Kidney tubule cell (primary cell): ENCODE measurements at places on chromosomes 12 and 14.

DNA sequence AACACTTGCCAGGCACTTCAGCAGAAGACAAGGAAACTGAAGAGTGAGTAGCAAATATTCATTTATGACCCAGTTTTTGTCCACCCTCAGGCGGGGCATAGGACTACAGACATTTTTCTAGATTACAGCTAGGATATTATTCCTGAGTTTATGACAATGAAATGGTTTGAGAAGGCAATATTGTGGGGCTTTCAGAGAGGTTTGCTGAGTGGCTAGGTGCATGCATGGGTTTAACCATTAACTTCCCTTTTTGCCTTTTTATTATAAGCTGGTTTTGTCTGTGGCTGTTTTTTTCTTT is 104.0 kb upstream of the BCAT1 start:
- no peak for DNase-seq

- no peak for DNase-seq
These were observed 81.6 kb downstream of the LLPH start for GRCh38 chr12:66048835-66049537.

DNA sequence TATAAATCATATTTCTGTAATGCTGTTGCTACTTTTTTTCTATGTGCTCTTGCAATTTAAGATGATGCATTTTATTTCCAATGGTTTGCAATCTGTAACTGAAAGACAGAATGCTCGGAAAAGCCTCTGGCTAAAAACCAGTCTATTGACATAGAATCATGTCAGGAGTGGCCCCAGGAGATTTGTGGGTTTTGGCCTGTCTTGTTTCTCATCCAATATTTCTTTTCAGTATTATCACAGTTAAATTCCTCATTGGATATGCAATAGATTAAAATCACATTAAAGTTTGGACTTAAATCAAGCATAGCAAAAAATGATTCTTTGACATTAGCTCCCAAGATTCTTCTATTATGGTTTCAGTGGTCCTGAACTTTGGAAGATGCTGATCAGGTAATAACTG is 19.1 kb upstream of the SLC38A2 start:
- DNase-seq, result no peak

DNA sequence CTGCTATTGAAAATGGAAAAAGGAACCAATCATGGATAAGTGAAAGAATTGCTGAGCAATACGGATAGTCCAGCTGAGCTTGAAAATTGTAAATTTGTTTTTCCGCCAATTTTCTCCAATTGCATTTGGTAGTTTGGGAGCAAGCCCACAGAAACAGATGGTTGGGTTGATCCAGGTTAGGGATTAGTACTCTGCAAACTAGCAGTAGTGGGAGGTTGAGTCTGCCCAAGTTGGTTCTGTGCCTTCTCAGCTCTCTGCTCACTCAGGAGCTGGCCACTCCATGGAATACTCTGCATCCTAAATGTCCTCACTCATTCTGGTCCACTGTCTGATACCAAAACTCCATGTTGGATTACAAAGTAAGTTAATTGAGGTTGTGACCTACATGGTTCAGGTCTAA is 361.1 kb upstream of the ATP2B1 start:
- no peak for DNase-seq

DNA sequence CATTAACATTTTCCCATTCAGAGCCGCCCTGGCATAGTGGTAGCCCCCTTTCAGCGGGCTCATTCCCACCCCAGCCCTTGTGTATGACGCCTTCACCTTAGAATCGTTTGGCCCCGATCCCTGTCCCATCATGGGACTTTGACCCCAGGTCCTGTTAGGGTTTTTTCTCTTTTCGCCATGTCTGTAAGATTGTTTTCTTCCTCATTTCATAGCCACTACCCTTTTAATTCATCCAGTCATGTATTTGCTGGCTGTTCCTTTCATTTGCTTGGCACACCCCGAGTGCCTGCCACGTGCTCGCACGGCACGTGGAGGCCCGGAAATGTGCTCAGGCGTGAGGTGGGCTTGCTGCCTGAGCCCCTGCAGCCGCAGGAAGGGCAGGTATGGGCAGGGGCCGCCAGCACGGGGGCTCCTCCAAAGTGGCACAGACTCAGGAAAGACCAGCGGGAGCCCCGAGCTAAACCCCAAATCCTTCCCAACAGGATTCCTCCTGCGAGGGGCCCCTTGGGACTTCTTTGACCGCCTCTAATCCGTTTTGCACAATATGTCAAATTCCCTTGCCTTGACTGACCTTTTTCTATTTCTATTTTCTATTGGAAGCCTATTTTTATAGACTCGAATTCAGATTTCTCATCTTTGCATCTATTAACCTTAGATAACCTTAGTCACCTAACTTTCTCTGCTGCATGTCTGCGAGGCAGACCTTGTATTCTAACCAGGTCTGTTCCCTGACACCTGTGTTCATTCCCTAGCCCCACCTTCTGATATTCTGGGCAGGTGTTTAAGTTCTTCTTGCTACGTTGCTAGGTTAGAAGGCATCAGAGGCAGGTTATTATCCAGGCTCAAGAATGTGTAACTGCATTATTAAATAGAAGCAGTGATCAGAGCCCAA is 114.8 kb downstream of the EML1 start:
- DNase-seq, result no peak

- no peak for DNase-seq
These were observed 345.9 kb downstream of the BCL11B start for GRCh38 chr14:98926146-98926545.

DNA sequence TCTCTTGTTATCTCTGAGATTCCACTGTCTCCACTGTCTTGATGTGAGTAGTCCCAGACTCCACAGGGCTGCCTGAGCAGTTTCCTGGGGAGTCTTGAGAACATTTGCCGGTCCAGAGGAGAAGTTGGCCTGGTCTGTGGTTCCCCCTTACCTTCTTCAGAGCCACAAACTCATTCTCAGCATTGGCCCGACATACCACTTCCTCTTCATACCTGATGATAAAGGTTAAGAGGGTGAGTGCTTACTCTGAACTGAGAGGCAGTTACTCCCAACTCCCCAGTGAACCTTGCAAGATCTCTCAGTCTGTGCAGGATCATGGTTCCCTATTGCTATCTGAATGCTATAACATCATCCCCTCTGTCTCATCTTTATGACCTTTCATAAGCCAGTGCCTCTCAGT is 2.6 kb downstream of the KRT84 start:
- no peak for DNase-seq

DNA sequence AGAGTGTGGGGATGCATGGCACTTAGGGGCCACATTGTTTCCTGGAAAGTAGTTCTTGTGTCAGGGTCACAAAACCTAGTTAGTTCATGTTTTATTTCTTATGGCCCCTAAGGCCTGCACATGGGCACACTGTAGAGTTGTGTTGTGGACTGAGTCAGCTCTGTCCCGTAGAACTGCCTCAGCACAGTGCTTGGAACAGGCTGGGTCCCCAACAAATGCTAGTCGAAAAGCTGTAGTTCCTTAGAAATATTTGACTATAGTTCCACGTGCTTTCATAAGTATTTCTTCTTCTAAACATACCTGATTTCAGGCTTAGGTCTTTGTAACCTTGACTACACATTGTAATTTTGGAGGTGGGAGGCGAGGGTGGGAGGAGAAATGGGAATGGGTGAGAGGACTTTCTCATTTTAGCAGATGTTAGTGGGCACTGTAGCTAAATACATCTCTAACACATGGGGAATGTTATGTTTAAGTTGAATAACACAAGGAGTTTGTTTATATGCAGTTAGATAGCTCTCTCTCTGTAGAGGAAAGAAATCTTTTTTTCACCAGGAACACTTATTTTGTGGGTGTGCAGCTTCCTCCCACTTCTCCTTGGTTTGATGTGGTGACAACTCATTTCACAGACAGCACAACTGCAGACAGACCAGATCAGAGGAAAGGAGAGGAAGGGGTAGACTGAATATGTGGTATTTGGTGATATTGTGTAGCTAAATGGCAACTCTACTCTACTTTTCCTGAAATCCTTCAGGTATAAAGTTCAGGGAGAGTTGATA is 39.5 kb upstream of the DACT1 start:
- no peak for DNase-seq

GRCh38 chr14:76948213-76948947 is 80.1 kb downstream of the IRF2BPL start:
- DNase-seq, result peak; percentile 60

GRCh38 chr12:4572680-4573079 is 10.7 kb downstream of the DYRK4 start:
- no peak for DNase-seq

DNA sequence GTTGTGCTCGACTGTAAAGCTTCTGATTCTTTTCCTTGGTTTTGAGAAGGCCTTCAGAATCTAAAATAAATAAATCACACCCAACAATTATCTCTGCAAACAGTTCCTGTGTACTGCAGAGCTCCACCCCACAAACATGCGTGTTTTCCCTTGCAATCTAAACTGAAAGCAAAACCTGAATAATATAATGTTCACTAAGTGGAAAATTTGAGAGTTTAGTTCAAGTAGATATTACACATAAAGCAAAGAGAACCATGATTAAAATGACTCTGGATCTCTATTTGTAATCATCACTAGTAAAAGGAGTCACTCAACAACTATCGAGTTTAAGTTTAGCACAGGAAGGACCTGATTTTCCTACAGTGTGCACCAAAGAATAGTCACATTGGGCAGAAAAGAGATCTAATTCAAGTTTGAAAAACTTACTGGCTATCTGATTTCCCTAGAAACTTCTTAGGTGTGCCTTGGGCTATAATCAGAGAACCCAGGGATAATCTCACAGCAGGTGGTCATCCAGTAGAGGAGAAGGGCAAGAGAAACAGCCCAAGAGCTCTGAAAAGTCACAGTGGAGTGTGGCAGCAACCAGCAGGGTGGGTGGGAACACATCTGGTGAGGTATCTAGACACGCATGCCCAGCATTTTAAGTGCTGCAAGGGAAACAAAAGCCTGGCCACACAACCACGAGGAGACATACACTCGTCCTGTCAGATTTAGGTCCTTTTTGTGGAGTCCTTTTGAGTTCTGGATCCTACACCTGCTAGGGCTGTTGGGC is 25.4 kb downstream of the ATG14 start:
- no peak for DNase-seq

GRCh38 chr12:65741656-65742017 is 82.6 kb upstream of the HMGA2 start:
- no peak for DNase-seq

GRCh38 chr14:33738491-33738890 is 212.4 kb downstream of the EGLN3 start:
- no peak for DNase-seq

GRCh38 chr14:69536971-69537370 is 37.7 kb downstream of the CCDC177 start:
- peak; percentile 20 for DNase-seq

DNA sequence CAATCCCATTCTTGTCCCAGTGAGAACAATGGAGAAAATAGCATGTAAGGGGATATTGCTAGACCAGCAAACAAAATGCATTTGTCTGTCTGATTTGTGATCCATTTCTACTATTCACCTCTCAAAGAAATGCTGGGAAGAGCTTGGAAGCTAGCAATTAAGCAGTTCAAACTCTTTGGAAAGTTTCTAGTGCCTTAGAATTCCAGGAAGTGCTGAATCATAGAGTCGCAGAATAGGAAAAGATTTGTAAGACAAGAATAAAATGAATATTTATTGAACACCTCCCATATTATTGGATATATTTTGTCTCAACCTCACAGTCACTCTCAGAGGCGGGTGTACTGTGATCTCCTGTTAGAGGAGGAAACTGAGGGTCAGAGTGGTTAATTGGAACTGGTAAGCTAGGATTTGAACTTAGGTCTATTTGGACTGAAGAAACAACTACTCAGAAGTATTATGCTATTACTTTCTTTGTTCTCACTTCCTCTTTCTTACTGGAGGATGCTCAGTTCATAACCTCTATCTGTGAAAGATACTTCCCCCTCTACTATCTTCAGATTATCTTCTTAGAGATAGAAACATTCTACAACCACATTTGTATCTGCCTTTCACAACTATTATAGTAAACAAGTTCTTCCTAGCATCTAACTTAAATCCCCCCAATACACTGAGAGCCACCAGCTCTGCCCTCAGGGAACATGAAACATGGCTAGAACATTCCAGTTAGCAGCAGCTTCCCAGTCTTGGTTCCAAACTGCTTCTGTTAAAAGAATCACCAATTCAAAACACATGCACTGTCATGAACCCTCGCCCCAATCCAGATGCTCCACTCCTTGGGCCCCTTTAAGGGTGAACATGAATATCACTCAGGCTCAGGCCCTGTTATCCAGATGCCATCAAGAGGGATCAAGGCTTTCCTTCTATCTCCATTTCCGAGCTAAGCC is 64.2 kb downstream of the DRAM1 start:
- DNase-seq, result no peak

DNA sequence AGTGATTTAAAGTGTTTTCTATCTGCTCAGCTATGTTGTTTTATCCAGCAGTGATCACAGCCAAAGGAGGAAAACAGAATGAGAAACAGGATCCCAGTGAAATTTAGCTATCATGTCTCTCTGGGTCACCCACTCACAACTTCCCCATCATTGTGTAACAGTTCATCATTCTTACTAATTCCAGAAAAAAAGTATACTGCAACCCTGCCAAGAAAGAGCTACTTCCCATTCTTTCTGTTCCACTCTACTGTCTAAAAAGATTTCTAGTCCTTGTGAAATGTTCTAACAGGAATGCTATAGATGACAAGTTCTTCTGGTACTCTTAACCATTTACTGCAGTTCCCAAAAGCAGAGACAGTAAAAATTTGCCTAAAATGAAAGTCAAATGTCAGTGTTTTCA is 39.2 kb upstream of the CD163 start:
- no peak for DNase-seq

GRCh38 chr12:100591979-100592378 is 18.5 kb downstream of the GAS2L3 start:
- no peak for DNase-seq

- DNase-seq, result no peak
These were observed 242.2 kb downstream of the DPF3 start for GRCh38 chr14:72651714-72652113.

GRCh38 chr12:103705927-103706326 is 118.9 kb downstream of the STAB2 start:
- DNase-seq, result no peak

DNA sequence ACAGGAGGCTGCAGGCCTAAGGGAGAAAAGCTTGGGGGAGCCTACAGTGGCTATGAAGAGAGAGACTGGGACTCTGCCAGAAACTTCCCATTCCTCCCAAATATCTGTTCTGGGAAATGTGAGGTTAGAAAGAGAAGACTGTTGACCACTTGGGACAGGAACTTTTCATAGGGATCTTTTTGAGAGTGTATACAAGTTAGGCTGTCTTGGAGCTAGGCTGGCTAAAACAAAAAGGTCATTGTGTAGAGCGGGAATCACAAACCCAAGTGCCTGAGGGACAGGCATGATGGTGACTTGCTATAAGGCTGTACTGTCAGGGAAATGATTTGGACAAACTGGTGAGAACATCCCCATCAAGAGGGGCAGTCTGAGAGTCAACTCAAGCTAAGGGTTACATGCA is 175.1 kb downstream of the GRIP1 start:
- DNase-seq, result no peak

- no peak for DNase-seq
These were observed 10.7 kb downstream of the LLPH start for GRCh38 chr12:66119870-66120241.

GRCh38 chr14:77003960-77004710 is 24.4 kb downstream of the IRF2BPL start:
- DNase-seq, result peak; percentile 43

DNA sequence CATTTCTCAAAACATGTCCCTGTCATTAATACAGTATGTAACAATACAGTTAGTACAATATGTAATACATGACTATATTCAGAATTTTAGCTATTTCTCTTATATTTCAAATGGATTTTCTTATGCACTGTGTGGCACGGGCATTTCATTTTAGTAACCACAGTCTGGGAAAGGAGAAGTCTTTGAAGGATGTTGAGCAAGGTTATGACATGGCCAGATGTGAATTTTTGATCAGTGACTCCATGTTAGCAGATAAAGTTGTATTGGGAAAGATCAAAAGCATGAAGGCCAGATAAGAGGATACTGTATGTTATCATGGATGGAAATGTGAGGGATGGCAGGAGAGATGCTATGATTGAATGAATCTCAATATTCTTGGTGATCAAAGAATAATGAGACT is 285.2 kb downstream of the NAV3 start:
- DNase-seq, result no peak
